ENCODE measurements at places on chromosomes 4 and X.

- DNase-seq: no peak
These were observed 31.1 kb downstream of the SYTL4 start for GRCh38 chrX:100700809-100701208.

GRCh38 chrX:18927558-18927957, 56.4 kb downstream of the PHKA2 start:
- DNase-seq: no peak

DNA sequence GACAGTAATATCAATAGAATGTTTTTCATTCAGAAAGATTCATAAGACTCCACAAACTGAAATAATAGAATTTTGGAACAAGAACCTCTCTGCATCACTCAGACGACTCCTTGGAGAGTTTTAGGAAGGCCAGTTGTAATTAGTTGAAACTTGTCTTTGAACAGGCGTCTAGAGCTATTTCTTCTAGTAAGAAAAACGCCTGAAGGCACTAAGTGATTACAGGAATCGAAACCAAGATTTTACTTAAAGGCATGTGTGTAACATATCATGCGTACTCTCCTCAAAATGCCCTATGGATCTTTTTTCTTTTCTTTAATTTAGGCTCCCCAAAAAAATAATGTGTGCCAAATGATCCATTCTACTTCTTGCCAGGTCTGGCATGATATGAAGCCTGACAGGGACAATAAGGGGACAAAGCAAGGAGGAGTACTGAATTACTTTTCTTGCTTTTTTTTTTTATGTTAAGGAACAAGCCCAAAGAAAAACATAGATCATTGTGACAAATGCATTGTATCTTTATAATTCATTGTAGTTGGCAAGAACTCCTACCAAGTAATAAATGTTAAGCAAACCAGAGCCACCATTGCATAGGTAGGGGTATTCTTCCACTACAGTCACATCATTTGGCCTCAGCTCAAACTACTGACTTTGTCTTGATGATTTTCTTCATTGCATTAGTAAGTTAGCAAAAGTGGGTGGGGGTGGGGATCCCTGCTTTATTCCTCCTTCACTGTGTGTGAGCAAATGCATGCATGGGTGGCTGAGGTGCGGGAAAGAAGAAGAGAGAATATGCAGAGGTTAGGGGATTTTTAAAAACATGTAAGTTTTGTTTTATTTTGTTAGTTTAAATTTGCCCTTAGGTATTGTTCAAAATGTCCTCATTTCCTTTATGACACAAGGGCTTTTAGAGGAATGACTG, 79.9 kb upstream of the ATOH1 start:
- peak; percentile 10 for DNase-seq

GRCh38 chr4:37648084-37648817, 37.9 kb downstream of the RELL1 start:
- DNase-seq: peak; percentile 94

DNA sequence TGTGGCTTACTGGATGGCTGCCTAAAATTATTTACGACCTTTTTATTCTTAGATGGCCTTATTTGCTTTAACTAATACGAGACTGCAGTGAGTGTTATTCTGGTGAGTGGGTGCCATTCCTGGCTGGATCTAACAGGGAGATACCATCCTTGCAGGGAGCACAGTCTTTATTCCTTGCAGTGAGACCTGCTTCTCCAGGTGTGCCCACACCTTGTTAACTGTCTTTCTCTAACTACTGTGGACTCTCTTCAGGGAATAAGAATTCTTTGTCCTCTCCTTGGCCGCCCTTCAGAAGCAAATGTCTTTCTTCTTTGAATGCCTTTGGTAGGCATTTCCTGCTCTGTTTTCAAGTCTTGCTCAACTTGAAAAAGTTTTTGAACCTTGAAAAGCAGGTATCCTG, 34.1 kb upstream of the STOX2 start:
- DNase-seq: no peak

GRCh38 chrX:69203638-69204037, 38.4 kb upstream of the PJA1 start:
- DNase-seq: no peak

DNA sequence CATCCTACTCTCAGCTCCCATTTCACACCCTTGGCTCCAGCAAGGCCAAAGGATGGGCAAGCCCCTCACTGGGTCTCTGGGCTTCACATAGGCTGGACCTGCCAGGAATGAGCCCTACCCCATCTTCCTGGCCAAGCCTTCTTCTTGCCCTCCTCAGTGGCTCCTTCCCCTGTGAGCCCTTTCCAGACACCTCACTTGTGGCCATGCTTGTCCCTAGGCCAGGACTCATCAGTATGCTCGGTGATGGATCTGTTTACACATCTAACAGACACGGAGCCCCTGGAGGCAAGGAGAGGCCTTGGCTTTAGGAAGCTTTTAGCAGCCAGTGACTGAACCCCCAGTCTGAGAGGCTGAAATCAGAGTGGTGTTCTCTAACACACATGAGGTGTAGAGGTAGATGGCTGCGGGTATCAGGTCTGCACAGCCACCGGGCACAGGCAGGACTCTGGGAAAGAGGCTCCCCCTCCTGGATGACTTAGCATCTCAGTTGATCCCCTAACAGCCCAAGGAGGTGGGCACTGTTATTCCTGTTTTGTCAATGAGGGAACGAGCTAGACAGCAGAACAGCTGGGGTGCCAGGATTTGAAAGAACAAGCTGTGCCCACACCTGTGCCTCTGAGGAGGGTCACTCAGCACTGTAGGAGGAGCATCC, 44.8 kb downstream of the PPP2R2C start:
- no peak for DNase-seq

- DNase-seq: no peak
These were observed 233.2 kb upstream of the KCNIP4 start for GRCh38 chr4:22181736-22182135.

DNA sequence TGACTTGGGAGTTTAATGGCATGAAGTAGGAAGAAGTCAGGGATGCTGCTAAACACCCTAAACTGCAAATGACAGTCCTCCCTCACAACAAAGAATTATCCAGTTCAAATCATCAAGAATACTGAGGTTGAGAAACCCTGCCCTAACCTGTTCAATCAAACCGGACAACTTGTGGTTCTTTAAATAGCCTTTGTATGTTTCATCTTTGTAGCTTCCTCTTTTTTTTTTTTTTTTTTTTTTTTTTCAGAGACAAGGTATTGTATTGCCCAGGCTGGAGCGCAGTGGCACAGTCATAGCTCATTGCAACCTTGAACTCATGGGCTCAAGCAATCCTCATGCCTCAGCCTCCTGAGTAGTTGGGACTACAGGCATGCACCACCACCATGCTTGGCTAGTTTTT, 52.5 kb upstream of the TTC29 start:
- DNase-seq: no peak

DNA sequence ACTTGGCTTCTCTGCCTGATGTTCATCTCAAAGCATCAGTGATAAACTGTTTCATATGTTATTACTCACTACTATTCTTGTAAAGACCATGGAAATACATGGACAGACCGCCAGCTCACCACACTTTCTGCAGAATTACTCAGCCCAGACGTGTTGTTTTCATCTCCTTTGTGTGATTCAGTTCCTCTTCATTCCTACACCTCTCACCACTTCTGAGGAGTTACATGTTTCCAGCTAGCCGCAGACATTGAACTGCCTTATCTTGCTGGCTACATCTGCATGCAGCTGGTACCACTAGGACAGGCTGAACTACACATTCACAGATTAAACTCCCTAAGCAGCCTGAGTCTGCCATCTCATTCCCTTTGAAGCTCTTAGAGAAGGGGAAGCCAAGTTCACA, 443.2 kb upstream of the FGF16 start:
- no peak for DNase-seq

GRCh38 chr4:184279496-184280061, 61.9 kb upstream of the ENPP6 start:
- DNase-seq: no peak

GRCh38 chr4:55398966-55399365, 3.2 kb downstream of the TMEM165 start:
- DNase-seq: no peak

GRCh38 chr4:86593688-86594558, at the start of gene PTPN13:
Gene PTPN13 (plus strand): TSS chr4:86594315. CDS start chr4:86635257, 40,942 bp downstream.
- peak; percentile 96 for DNase-seq

GRCh38 chr4:4990857-4991540, 28.3 kb downstream of the CYTL1 start:
- DNase-seq: peak; percentile 6

DNA sequence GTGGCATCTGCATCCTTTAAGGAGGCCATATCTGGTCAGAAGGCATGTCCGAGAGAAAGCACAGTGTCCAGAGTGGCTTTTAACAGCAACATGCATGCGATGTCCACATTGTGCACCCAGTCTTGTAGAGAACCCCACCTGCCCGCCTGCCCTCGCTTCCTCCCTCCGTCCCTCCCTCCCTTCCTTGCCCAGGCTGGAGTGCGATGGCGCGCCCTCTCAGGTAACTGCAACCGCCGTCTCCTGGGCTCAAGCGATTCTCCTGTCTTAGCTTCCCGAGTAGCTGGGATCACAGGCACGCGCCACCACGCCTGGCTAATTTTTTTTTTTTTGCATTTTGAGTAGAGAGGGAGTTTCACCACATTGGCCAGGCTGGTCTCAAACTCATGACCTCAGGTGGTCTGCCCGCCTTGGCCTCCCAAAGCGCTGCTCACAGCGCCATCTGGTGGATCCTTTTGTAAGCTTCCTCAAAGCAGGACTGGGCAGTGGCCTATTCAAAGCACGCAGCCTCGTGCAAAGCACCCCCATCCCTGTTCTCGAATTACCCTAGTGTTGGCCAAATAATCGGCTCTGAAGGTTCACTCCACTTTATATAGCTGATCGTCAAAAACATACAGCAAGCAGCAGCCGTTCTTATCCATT, 15.0 kb downstream of the BRCC3 start:
- peak; percentile 23 for DNase-seq

DNA sequence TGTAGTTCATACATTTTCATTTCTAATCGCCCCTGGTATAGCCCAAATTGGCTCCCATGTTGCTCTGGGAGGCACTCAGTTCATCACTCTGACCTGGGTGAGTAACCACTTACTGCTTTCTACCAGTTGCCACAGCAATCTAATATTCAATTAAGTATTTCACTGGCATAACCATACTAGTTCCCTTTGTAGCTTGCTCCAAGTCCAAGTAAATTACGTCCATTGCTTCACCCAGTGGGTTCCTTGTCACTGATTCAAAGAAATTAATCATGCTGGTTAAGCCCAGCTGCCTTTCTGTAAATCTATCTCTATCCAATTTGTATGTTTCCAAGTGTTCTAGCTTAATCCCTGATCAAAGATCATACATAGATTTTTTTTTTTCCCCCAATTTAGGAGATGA, 92.0 kb upstream of the CBR4 start:
- no peak for DNase-seq

DNA sequence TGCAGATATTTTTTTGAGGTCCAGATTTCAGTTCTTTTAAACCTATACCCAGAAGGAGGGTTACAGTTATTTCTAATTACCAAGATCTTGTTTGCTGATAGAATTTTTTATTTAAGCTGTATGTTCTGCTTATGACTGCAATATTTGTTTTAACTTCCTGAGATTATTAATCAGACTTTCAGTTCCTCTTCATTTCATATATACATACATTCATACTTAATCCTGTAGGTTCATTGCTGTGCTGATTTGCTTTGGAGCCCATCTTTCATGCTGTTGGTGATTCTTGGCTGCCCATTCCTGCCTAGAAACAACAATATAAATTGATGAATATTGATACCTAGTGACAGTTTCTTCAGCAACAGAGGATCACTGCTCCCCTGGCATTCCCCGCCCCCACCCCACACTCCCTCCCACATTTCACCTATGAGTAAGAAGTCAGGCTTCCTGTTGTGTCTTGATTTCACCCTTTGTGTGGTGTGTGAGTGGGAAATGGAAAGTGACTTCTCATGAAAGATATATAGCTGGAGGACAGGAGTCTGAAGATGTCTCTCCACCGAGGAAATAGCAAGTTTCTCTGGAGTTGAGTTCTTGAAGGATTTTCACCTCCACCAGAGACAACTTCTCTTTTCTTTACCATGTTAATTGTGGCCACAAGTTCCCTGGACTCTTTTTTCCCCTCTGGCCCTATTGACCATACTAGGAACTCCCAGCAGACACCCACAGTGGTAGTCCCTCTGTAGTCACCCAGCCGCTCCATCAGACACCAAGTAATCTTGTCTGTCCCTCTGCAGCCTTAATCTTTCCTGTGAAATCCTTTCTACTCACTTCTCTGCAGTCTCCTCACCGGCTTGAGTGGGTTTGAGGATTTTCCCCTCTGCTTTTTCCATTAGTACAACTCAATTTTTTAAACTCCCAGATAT, 118.4 kb downstream of the ASB9 start:
- peak; percentile 57 for DNase-seq

- DNase-seq: no peak
These were observed 3.9 kb downstream of the AIMP1 start for GRCh38 chr4:106320235-106320634.

DNA sequence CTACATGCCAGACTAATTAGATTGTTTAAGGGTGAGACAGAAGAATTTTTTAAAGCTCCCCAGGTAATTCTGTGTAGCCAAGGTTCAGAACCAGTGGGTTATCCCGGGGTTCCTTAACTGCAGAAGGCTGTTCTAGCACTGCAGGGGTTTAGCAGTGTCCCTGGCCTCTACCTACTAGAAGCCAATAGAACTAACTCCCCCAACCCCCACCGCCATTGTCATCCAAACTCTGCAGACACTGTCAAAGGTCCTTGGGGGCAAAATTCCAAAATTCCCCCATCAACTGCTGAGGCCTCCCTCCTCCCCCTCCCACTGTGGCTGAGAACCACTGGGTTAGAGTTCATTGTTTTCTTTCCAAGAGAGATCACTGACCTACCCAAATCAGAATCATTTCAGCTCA, 66.4 kb downstream of the MOSPD2 start:
- DNase-seq: no peak

GRCh38 chr4:140556372-140557085, 12.2 kb downstream of the UCP1 start:
- no peak for DNase-seq

DNA sequence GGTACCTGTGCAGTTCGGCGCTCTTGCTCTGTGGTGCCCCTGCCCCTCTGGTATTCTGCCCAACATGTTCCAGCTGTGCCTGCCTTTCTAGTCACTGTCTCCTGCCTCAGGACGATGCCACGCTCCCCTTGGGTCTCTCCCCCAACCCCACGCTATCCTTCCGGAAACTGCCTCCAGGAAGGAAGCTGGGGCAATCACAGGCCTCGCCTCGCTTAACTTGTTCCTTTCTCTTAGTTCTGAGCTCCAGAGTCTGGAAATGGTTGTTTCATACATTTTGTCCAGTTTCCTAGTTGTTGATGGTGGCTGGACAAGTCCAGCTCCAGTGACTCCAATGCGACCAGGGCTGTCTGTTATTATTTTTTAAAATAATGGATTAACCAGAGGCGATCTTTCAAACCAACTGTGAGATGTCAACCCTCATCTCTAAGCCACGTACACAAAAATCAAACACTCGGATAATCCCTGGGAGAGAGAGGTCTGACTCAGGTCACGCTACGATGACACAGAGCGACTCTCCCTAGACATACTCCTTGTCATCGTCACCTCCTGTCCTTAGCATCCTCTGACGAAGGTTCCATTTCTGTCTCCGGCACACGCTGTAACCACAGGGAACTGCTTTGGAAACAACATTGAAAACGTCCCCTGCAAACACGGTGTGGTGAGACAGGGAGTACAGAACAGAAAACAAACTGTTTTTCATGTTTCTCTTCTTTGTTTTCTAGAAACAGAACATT, 62.5 kb downstream of the ABLIM2 start:
- no peak for DNase-seq

All from inflammatory macrophage (primary cell).